Kidney capillary endothelial cell (primary cell): ENCODE measurements at places on chromosomes 7 and 10.
A peak's percentile ranks its signal among the peaks of the same experiment; 100 is the strongest.

DNA sequence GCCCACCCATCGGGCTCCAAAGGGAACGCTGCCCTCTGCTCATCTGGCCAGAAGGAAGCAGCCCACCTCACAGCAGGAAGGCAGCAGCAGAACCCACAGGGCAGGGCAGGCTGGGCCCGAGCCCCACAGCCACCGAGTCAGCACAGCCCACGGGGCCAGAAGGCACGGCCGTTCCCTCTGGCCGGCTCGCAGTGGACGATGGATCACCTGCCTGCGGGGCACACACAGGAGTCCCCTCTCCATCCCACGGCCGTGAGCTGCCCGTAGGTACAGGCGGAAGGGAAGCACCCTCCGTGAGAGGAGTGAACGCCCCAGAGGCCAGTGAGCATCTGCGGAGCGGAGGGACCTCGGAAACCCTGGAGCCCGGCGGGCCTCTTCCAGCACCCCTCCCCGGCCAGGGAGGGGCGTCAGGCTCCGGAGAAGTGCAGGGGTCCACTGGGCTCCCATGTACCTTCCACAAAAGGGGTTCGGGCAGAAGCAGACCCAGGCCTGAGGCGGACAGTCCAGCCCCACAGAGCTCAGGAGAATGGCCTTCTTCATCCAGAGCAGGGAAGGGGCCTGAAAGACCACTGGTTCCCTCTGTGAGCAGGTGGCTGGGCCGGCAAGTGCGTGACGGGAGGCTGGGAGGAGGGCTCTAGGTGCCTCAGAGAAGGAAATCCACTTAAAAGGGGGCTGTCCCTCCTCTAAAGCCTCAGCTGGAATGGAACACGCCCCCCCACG lies 11.7 kb downstream of the NUDT1 start:
- DNase-seq, result no peak

DNA sequence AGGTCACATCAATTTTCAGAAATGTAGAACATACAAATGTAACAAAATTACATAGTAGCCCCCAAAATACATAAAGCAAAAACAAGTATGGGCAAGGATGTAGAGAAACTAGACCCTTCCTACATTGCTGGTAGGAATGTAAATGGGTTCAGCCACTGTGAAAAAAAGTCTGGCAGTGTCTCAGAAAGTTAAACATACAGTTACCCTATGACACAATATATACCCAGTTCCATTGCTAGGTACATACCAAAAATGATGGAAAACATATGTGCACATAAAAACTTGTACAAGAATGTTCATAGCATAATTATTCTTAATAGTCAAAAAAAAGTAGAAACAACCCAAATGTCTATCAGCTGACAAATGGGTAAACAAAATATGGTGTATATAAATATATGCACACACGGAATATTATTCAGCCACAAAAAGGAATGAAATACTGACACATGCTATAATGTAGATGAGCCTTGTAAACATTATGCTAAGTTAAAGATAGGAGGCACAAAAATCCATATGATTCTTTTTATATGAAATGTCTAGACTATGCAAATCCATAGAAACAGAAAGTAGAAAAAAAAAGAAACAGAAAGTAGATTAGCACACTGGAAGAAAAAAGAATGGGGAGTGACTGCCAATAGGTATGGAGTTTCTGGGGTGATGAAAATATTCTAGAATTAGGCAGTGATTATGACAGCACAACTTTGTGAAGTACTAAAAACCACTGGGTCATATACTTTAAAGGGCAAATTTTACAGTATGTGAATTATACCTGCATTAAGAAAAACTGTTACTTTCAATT lies 13.5 kb downstream of the HERPUD2 start:
- no peak for DNase-seq

- DNase-seq, result peak; percentile 87
Measured at GRCh38 chr10:21497177-21497807, 28.2 kb downstream of the SKIDA1 start.

- DNase-seq, result no peak
Measured at GRCh38 chr7:123665896-123666295, 10.2 kb downstream of the LMOD2 start.

- DNase-seq, result peak; percentile 59
Measured at GRCh38 chr10:115001506-115002381, 63.7 kb downstream of the TRUB1 start.
